Activated CD8-positive, alpha-beta memory T cell treated with anti-CD3 and anti-CD28 coated beads, Interleukin-2, amount 10 ng/mL, durations not matched to agents 7 days and 5 days (primary cell): ENCODE measurements at places on chromosomes 11 and 22. TPM values are rescaled to one million over a fixed set of nuclear protein-coding genes. Genes with fewer than 3 reads are reported as not detected.

GRCh38 chr22:30763815-30764673 lies 69.4 kb downstream of the OSBP2 start:
- peak; percentile 74 for DNase-seq

Gene ADORA2A
- 21.1 TPM for total RNA-seq

DNA sequence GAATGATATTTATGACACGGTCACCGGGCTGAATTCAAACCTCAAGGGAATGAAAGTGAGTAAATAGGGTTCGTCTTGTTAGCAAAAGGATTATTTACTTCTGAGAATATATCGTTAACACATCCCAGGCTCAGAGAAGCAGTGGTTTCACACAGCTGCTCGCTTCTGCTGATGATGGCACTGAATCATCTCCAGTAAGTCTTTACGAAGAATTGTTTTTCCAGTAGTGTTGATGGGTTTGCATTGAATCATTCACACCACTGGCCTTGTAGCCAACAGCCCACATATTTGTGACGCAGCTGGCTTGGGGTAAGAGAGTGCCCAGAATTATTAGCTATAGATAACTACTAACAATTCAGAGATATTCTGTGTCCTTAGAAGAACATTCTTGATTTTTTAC lies 236.3 kb downstream of the CADM1 start:
- DNase-seq, result no peak

GRCh38 chr11:64850979-64851567 lies 6.6 kb upstream of the CDC42BPG start:
- DNase-seq, result peak; percentile 80

Gene PLAAT5
- total RNA-seq, result 0.26 TPM

GRCh38 chr11:45777127-45777969 lies 27.6 kb upstream of the SLC35C1 start:
- peak; percentile 26 for DNase-seq

Gene TMPRSS6
- total RNA-seq, result 1.3 TPM

GRCh38 chr22:48261706-48262105 lies 1499.3 kb downstream of the TBC1D22A start:
- DNase-seq, result no peak

DNA sequence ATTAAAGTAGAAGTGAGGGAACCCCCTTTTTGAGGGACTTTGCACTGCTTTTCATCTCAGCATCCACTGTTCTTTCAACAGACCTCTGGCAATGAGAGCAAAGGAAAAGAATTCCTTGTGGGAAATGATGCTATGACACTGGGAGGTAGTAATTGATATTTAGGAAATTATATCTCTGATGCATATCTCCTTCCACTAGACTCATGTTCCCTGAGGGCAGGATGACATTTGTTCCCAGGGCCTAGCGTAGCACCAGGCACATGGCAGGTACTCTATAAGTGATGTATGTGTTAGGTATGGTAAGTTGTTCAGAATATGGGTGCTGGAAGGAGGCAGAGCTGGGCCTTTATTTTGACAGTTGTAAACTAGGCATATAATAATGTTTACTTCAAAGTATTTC lies 142.9 kb downstream of the CCDC81 start:
- no peak for DNase-seq

Gene KDM4D
- total RNA-seq, result 1.3 TPM

GRCh38 chr11:8056810-8057463 lies 24.1 kb upstream of the TUB start:
- peak; percentile 31 for DNase-seq
